Activated CD4-positive, alpha-beta memory T cell treated with anti-CD3 and anti-CD28 coated beads for 36 hours (primary cell): ENCODE measurements at places on chromosomes 12 and 14.

GRCh38 chr12:25629341-25629740, 76.3 kb upstream of the LMNTD1 start:
- no peak overlapping the region for H3K27ac ChIP-seq
- no peaks in the 10 kb centered on the region for H3K4me1 ChIP-seq
- no peaks in the 10 kb centered on the region for H3K27me3 ChIP-seq
- no peaks in the 10 kb centered on the region for H3K36me3 ChIP-seq
- DNase-seq = no peak

DNA sequence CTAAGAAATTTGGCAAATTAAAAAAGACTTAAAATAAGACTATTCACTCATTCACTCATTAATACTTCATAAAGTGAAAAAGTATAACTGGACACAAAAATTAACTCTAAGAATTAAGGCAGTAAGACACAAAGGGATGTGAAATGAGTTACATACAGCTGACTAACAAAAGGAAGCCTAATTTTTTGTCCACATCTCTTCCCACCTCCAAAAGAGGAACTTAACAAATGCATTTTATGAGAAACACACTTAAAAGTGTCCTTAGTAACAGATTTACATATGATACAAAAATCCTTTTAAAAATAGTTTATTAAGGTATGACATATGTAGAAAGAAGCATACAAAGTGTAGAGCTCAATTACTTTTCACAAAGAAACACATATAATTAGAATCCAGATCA, 88.9 kb downstream of the NUMB start:
- peaks cover 5% of the 10 kb centered on the region for H3K4me1 ChIP-seq
- H3K27ac ChIP-seq = no peak overlapping the region
- no peaks in the 10 kb centered on the region for H3K36me3 ChIP-seq

DNA sequence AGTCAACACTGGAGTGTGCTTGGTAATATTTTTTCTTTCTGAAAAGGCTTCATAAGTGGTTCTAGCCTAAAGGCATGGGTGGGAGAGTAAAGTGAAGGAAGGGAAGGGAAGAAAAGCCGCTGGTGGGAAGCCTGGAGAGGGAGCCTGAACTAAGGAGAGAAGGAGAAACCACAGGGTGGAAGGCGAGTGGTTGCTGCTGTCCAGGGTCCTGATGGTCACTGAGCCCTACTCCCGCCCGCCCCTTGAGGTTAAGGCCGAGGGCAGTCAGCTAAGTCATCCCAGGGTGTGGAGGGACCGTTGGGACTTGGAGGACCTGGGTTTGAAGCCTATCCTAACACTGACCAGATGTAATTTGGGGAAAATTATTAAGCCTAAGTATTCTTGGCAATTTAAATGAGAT, 189.1 kb downstream of the PIWIL1 start:
- no peak for DNase-seq
- H3K36me3 ChIP-seq = no peaks in the 10 kb centered on the region
- no peak overlapping the region for H3K27ac ChIP-seq
- no peaks in the 10 kb centered on the region for H3K4me1 ChIP-seq
- no peak overlapping the region for H3K4me3 ChIP-seq

- no peak overlapping the region for H3K4me3 ChIP-seq
- peaks cover 6% of the 10 kb centered on the region for H3K27me3 ChIP-seq
- H3K36me3 ChIP-seq = no peaks in the 10 kb centered on the region
- H3K4me1 ChIP-seq = no peaks in the 10 kb centered on the region
- H3K27ac ChIP-seq = no peak overlapping the region
Measured at GRCh38 chr12:131390412-131391334, 320.2 kb upstream of the SFSWAP start.

GRCh38 chr14:94635154-94635553, 23.0 kb downstream of the SERPINA3 start:
- DNase-seq = no peak
- H3K4me3 ChIP-seq = no peak overlapping the region
- H3K4me1 ChIP-seq = no peaks in the 10 kb centered on the region
- no peak overlapping the region for H3K27ac ChIP-seq
- peaks cover 4% of the 10 kb centered on the region for H3K27me3 ChIP-seq

- no peak overlapping the region for H3K27ac ChIP-seq
- no peak overlapping the region for H3K4me3 ChIP-seq
- DNase-seq = peak; percentile 13
- peaks cover 9% of the 10 kb centered on the region for H3K4me1 ChIP-seq
Measured at GRCh38 chr14:92460916-92461579, 52.5 kb upstream of the RIN3 start.

DNA sequence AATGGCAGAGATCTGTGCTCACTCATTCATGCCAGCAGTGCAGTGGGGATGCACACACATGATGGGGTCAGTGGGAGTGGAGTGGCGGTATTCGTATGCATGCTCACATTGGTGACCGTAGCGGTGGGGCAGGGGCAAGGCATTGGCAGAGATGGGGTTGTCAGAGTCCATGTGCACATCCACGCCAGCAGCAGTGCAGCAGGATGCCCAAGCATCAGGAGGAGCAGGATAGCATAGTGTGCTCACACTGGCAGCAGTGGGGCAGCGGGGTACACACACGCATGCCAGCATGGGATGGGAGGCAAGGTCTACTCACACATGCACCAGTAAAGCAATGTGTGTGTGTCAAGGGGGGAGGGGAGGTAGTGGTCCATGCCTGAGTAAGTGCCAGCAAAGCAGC, 89.4 kb upstream of the GARIN6 start:
- no peak overlapping the region for H3K27ac ChIP-seq
- no peak for DNase-seq

- H3K4me1 ChIP-seq = peaks cover under 1% of the 10 kb centered on the region
- no peak overlapping the region for H3K4me3 ChIP-seq
- peaks cover 53% of the 10 kb centered on the region for H3K27me3 ChIP-seq
- no peak for DNase-seq
- no peak overlapping the region for H3K27ac ChIP-seq
Measured at GRCh38 chr12:6201213-6201608, 1.0 kb downstream of the CD9 start.

DNA sequence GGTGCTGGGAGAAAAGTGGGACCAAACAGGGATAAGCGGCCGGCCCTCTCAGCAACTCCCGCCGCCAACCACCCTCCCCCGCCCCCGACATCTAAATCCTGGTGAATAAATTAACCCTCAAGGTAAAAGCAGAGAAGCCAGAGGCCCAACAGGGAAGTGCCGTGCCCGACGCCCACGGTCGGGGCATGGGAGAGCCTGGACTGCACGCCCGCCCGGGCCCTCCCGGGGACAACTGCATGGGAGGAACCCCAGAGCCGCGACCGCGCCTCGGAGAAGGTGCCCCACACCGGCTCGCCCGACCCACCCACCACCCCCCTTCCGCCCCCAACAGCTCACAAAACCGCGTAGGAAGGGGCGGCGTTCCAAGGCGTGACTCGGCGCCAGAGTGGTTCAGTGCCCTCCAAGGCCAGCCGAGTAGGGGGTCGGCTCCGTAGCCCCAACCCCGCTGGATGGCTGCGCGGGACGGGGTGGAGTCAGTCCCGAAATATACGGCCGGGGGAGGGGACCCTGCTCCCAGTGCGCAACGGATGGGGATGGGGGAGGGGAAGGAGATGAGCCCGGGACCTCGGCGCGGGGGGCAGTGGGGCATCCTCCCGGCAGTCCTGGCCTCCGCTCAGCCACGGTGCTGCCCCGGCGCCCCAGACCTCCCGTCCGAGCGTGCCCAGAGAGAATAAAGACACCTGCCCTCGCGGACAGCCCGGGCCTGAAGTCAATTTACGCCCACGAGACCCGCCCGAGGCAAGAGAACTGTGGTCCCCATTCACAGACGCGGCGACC, 732 bp downstream of the SLC25A29 start:
- peaks cover 10% of the 10 kb centered on the region for H3K4me1 ChIP-seq
- DNase-seq = peak; percentile 33
- H3K27me3 ChIP-seq = peaks cover 6% of the 10 kb centered on the region
- peak overlapping the region; percentile 70 for H3K4me3 ChIP-seq
- H3K27ac ChIP-seq = no peak overlapping the region
- no peaks in the 10 kb centered on the region for H3K36me3 ChIP-seq

GRCh38 chr14:105849933-105850626, 323.7 kb downstream of the TMEM121 start:
- no peaks in the 10 kb centered on the region for H3K36me3 ChIP-seq
- H3K27me3 ChIP-seq = no peaks in the 10 kb centered on the region
- no peak for DNase-seq
- H3K4me3 ChIP-seq = no peak overlapping the region
- H3K27ac ChIP-seq = no peak overlapping the region

DNA sequence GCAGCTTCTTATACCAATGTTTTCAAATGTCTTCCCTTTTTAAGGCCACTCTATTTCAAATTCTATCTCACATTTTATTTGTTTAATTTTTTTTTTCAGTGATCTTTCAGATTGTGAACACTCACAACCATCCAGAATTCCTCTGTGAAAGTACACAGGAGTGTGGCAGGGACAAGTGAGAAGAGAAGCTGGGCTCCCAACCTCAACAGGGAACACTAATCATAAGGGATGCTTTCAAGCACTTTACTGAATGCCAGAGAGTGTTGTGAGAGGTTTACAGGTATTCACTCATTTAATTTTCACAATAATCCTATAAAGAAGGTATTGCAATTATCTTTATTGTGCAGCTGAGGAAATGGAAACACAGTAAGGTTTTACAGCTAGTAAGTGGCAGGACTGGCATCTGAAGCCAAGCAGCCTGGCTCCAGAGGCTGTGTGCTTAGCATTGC, 60.1 kb upstream of the PYGL start:
- H3K27me3 ChIP-seq = peaks cover 3% of the 10 kb centered on the region
- no peaks in the 10 kb centered on the region for H3K4me1 ChIP-seq
- H3K27ac ChIP-seq = no peak overlapping the region
- H3K36me3 ChIP-seq = no peaks in the 10 kb centered on the region

- no peaks in the 10 kb centered on the region for H3K36me3 ChIP-seq
- no peak overlapping the region for H3K4me3 ChIP-seq
- H3K4me1 ChIP-seq = no peaks in the 10 kb centered on the region
Measured at GRCh38 chr12:3091382-3092241, 14.4 kb downstream of the TSPAN9 start.

- peak; percentile 32 for DNase-seq
- peaks cover 2% of the 10 kb centered on the region for H3K27me3 ChIP-seq
- no peaks in the 10 kb centered on the region for H3K36me3 ChIP-seq
- peaks cover 13% of the 10 kb centered on the region for H3K4me1 ChIP-seq
- no peak overlapping the region for H3K27ac ChIP-seq
Measured at GRCh38 chr12:54723379-54724256, 75.5 kb upstream of the DCD start.

GRCh38 chr12:46458500-46459102, 86.0 kb upstream of the SLC38A2 start:
- no peaks in the 10 kb centered on the region for H3K36me3 ChIP-seq
- peak overlapping the region; percentile 8 for H3K4me3 ChIP-seq
- H3K27ac ChIP-seq = peak overlapping the region; percentile 85
- H3K27me3 ChIP-seq = no peaks in the 10 kb centered on the region
- no peak for DNase-seq
- H3K4me1 ChIP-seq = peaks cover 59% of the 10 kb centered on the region

DNA sequence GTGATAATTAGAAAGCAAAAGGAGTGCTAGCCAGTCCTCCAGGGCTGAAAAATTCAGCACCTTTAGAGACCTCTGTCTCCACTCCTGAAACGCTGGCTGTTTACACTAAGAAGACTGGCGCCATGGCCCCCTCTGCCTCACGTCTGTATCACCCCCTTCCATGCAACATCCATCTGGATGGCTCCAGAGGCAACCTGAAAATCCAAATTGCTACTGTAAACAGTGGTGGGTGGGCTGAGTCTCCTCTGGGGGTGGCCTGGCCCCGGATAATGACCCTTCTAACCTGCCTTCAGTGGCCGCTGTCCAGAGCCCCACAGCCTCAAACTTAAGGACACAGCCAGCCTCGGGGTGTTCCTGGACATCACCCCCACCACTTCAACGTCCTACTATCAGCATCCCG, 1.4 kb downstream of the PRKD1 start:
- no peak for DNase-seq
- H3K27ac ChIP-seq = no peak overlapping the region
- H3K4me3 ChIP-seq = peak overlapping the region; percentile 44
- H3K27me3 ChIP-seq = peaks cover 26% of the 10 kb centered on the region

DNA sequence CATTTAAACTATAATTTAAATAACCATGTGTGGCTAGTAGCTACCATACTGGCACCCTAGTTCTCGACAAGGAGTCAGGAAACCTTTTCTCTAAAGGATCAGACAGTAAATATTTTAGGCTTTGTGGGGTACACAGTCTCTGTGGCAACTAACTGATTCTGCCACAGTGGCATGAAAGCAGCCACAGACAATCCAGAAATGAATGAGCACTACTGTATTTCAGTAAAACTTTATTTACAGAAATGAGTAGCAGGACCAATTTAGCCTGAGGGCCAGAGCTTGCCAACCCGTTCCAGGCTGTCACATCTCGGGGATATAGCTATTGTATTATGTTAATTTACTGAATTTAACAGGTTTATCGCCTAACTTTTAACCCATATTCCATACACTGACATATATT, 278.7 kb downstream of the ITPR2 start:
- no peaks in the 10 kb centered on the region for H3K4me1 ChIP-seq
- H3K36me3 ChIP-seq = peaks cover 27% of the 10 kb centered on the region
- H3K4me3 ChIP-seq = no peak overlapping the region

DNA sequence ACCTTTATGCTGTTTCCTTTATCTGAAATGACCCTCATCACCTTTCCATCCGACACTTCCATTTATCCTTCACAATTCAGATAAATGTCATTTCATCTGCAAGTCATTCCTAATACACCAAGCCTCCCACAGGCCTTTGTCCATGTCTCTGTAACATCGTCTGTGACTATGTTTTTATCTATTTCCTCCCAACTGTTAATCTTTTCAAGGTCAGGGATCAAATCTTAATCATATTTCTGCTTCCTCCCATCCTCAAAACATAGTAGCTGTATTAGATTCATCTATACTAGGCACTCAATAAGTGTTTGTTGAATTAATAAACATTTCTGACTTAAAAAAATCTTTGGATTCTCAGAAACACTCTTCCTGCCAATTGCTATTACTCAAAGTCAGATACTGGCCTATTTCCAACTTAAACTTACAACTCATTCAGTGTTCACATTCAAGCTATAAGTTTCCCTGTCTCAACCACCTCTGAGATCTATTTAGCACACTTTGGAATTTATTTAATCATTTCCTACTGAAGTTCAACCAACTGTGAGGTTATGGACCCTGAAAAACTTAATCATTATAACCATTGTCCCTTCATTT, 100.2 kb upstream of the ALX1 start:
- no peaks in the 10 kb centered on the region for H3K36me3 ChIP-seq
- H3K27ac ChIP-seq = no peak overlapping the region
- H3K4me1 ChIP-seq = no peaks in the 10 kb centered on the region
- no peak overlapping the region for H3K4me3 ChIP-seq
